Transverse colon (tissue), 4 donors: ENCODE measurements at places on chromosomes 5 and 9.

GRCh38 chr5:128536254-128537220 is 1.5 kb downstream of the FBN2 start:
- no peak for DNase-seq

DNA sequence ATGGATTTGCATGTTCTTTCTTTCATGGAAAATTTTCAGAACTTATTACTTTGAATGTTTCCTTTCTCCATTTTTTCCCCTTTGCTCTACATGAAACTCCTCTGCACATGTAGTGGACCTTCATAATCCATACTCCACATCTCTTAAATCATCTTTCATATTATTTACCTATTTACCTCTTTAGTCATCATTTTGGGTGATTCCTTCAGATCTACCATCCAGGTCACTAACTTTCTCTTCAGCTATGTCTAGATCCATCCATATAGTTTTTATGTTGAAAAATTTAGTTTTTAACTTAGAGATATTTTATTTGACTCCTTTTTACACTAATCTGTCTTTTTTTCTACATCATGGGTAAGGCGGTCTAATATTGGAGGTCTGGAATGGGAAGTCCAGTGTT is 586.6 kb downstream of the NR2F1-AS1 start:
- DNase-seq, result no peak

GRCh38 chr5:14488709-14489108 is 92.9 kb upstream of the OTULINL start:
- DNase-seq, result no peak

- DNase-seq, result peak; percentile 49
These were observed at the start of gene CA9 for GRCh38 chr9:35673132-35674024. Gene CA9, plus strand, starts transcription at chr9:35673928. Its CDS starts 32 bp downstream, at chr9:35673960.

DNA sequence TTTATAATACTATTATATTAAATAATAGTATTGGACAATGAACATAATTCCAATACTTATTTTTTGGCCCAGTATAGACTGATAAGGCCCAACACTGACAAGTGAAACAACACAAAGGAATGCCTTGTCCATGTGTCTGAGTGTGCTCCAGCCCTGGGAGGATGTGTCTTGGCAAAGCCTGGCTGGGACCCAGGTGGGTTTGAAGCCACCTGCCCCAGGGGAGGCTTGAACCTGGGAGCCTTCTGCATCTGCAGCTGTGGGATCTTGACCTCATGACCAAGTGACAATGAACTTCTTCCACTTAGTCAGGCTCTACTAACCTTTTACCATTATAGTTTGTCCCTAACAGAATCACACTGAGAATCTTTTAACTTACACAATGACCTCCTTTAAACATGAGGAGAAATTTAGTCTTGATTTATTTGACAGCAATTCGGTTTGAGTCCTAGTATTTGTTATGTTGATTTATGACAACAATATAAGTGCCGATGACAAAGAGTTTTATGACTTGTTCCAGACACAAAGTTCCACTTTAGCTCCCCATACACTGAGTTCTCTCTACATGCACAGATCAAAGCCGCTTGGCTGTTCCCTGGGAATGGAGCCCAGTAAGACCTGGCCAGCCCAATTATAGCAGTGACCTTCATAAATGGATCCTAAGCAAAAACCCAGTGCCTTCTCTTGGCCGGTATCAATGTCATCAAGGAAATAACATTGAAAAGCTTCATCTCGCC is 294.5 kb downstream of the CTNND2 start:
- DNase-seq, result peak; percentile 13

DNA sequence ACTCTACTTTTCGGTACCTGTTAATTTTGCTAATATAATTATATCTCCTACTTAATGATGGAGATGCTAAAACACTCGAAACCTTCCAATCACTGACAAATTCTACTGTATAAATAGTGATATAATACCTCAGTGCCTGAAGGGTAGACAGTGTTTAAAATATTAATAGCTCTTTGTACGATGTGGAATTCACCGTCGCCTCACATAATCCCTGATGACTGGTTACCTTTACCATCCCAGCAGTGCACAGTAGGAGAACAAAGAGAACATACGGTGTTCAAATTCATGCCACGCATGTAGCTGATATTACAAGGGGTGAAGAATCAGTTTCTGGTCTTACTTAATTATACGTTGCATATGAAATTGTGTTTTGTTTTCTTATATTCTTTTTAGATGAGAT is 506.7 kb downstream of the CTNND2 start:
- DNase-seq, result no peak

GRCh38 chr9:113719919-113720318 is 156.2 kb upstream of the ZNF618 start:
- no peak for DNase-seq

DNA sequence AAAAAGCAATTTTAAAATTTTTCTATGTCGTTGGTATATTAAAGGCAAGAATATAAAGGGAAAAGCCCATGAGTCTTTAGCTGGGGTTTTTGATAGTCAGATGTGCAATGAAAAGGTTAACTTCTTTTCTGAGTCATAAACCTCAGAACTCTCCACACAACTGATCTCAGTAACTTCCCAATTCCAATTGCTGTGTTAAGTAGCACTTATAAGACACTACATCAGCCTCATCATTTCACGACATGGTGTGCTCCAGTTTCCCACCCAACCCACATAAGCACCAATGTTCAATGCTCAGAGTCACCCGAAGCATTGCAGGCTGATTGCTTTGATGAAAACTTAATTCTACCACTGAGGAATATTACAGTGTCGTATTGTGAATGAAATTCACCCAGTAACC is 155.8 kb downstream of the TSSK1B start:
- no peak for DNase-seq

DNA sequence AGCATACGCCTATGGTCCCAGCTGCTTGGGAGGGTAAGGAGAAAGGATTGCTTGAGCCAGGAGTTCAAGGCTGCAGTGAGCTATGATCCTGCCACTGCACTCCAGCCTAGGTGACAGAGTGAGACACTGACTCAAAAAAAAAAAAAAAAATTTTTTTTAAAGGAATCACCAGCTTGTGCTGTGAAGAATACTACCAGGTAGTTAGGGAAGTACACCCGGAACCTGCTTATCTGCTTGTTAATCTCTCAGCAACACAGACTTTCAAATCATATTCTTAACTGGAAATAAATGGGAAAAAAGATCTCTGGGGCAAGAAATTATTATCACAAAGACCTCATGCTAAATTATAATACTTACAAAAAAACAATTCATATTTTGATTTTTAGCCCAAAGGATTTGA is 26.4 kb upstream of the PRRC2B start:
- DNase-seq, result no peak

- DNase-seq, result no peak
These were observed 16.2 kb upstream of the TLE4 start for GRCh38 chr9:79555474-79556089.

DNA sequence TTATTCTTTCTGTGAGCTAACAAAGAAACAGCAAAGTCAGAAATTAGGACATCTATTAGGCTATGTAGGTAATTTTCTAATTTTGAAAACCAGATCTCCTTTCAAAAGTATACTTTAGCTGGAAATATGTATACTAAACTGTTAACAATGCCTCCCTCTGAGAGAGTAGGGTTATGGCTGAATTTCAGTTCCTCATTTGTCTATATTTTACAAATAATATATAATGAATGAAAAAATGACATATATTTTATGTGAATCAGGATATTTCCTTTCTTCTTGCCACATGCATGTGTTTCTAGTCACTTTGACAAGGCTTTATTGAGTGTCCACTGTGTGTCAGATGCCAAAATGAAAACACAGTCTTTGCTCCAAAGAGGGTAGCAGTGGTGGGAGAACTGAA is 15.4 kb downstream of the HACD4 start:
- DNase-seq, result no peak

DNA sequence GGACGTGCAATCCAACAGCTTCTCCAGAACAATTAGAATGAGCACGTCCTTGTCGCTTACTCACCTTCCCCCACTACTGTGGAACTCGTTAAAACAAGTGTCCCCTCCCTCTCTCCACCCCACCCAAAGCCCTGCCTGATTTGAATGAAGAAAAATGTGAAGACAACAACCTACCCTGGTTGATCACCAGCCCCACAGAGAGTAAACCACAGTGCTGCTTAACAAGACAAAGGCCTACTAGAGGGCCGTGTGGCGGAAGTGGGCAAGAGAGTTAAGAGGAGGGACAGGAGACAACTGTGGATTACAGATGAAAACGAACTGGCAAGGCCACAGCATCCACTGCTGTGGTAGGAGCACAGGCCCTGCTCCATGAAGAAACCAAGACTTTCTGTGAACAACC is 51.1 kb downstream of the CDK5RAP2 start:
- DNase-seq, result no peak

GRCh38 chr5:148790545-148791333 is 35.7 kb upstream of the ADRB2 start:
- no peak for DNase-seq

DNA sequence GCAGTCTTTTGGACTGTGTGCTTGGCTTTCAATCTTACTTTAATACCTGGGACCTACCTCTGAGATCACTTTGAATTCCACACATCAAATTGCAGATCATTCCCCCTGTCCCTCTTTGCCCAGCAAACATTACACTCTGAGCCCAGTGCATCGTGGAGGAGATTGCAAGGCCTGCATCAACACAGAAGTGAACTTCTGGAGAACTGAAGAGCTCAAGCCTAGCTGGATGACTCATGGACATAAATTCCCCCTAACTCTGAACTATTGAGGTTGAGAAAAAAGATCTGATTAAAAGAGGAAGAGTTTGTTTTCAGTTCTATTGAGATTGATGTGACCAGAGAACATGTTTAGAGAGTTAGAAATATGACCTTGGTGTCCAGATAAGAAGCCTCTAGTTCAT is 316.0 kb upstream of the DMAC1 start:
- no peak for DNase-seq

- DNase-seq, result no peak
These were observed 163.9 kb downstream of the ZNF608 start for GRCh38 chr5:124582561-124582840.

- DNase-seq, result peak; percentile 31
These were observed 255.9 kb downstream of the GABRG2 start for GRCh38 chr5:162323466-162323865.

DNA sequence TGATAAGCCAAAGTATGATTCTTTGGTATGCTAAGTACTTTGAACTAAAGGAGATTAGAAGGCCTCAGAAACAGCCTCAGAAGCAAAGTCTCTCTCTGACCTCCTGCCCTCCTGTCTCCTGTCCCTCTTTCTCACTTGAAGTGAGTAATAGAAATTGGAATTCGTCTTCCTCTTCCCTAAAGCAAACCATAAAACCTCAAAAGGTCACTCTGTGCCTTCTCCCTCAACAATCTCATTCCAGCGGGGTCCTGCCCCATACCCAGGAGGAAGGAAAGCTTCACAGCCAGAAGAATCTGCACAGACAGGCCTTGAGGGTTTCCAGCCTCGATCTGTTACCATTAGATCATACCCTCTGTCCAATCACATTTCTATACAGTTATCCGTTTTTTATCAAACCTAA is 87.8 kb downstream of the HAPLN1 start:
- DNase-seq, result no peak

- no peak for DNase-seq
These were observed 440.0 kb upstream of the WWC1 start for GRCh38 chr5:167851416-167851815.

DNA sequence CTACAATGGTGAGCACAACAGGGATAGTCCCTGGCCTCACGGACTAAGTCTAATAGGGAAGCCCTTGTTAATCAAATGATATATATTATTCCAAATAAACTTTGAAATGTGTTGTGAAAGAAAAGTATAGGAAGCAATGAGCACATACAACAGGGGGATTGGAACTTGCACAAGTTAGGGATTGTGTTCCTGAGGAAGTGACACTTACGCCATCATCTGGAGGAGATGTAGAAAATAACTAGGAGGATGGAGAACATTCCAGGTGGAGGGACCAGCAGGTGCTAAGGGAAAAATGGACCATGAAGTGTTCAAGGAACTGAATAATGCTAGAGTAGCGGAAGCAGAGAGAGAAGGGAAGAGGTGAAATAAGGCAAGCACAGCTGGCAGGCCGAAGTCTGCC is 18.8 kb upstream of the RPS23 start:
- no peak for DNase-seq

DNA sequence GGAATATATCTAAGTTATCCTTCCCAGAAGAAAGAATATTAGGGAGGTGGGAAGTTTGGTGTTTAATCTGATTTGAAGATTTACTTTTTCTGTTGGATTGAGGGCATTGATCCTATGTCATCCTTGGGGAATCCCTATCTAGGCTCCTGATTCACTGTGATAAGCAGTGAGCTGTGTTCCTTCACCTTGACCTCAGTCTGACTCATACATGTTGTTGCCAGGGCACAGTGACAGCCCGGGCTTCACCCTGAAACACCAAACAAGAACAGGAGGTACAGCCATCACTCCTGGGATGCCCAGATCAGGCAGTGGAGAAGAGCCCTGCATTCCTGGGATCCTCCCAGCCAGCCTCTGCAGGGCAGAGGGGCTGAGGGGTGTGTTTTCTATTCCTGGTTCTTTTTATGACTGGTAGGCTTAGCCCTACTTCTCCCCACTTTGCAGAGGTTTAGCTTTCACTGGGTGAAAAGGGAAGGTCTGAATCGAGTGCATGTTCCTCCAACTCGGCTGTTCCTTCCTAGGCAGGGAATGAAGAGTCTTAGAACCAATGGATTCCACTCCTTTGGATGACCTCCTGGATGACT is 3.1 kb upstream of the FAM53C start:
- DNase-seq, result no peak

GRCh38 chr5:13143630-13144029 is 800.9 kb downstream of the DNAH5 start:
- DNase-seq, result no peak

DNA sequence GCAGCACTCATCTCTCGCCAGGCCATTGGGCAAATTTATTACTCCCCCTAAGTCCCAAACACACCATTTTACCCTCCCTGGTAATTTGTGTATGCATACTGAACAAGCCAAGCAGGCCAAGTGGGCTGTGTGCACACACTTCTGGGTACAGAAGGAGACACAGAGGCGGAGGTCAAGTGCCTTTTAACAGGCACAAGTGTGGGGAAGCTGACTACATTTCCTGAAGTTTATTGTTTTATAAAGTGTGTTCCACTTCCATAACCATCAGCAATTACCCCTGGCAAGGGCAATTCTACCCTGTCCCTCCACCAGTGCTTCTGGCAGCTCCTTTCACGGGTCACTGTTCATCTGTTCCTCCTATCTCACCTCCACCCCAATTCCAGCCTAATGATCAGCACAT is 93.9 kb downstream of the SETX start:
- DNase-seq, result no peak

DNA sequence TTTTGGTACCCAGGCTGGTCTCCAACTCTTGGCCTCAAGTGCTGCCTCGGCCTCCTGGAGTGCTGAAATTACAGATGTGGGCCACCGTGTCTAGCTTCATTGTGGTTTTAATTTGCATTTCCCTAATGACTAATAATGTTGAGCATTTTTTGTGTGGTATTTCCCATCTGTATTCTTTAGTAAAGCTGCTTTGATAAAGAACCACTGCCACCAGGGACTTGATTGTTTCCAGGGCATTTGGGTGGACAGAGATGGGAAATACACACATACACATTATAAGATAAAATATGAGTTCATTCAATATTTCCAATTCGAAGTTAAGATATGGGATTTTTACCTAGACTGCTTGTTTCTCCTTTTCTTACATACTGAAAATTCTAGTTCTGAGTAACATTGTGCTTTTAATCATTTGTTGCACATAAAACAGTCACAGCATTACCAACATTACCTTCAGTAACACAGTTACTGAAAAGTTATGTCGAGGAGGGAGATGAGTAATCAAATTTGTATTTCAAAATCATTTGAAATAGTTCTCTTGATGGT is 28.9 kb downstream of the HABP4 start:
- DNase-seq, result no peak
